Activated T-helper 2 cell treated with anti-CD3 and anti-CD28 coated beads, Interferon-gamma antibody, Interleukin-2, Interleukin-4, amounts not matched to agents 10 μg/mL and 5 μg/mL and 100 μg/mL, durations not matched to agents 14 hours and 24 hours and 36 hours (primary cell): ENCODE measurements at places on chromosomes 13 and 19.
A peak's percentile ranks its signal among the peaks of the same experiment; 100 is the strongest.

DNA sequence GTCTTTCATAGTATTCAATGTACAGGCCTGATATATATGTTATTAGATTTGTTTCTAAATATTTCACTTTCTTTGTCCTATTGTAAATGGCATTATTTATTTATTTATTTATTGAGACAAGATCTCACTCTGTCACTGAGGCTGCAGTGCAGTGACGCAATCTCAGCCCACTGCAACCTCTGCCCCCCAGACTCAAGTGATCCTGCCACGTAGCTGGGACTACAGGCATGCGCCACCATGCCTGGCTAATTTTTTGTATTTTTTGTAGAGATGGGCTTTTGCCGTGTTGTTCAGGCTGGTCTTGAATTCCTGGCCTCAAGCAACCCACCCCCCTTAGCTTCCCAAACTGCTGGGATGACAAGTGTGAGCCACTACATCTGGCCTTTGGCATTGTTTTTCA is 5.4 kb upstream of the GAS6 start:
- no peak for DNase-seq
- no peaks in the 10 kb centered on the region for H3K36me3 ChIP-seq
- H3K27me3 ChIP-seq, result peaks cover 47% of the 10 kb centered on the region
- H3K27ac ChIP-seq, result no peak overlapping the region
- no peak overlapping the region for H3K4me3 ChIP-seq
- peaks cover 2% of the 10 kb centered on the region for H3K4me1 ChIP-seq

- H3K27me3 ChIP-seq, result peaks cover 20% of the 10 kb centered on the region
- DNase-seq, result no peak
- H3K27ac ChIP-seq, result no peak overlapping the region
- H3K4me3 ChIP-seq, result no peak overlapping the region
- H3K36me3 ChIP-seq, result no peaks in the 10 kb centered on the region
Measured at GRCh38 chr13:110225609-110226574, 81.1 kb downstream of the COL4A1 start.

DNA sequence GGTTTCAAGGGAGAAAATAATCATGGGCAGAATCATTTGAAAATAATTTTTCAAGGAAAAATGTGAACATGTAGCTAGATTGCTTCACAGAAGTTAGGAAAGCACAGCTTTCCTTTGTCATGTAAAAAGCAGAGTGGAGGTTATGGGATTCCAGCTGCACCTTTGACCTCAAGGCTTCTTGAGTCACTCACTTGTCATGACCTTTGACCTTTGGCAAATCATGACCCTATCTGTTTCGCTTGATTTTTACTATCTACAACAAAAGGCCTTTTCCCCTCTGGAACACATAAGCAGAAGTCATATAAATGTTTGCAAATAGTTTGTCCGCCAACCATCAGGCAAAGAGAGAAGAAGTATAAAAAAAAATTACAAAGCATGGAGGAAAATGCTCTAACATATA is 210.7 kb upstream of the MIR17HG start:
- DNase-seq, result no peak
- no peaks in the 10 kb centered on the region for H3K27me3 ChIP-seq
- H3K36me3 ChIP-seq, result no peaks in the 10 kb centered on the region
- no peak overlapping the region for H3K4me3 ChIP-seq
- H3K4me1 ChIP-seq, result no peaks in the 10 kb centered on the region

GRCh38 chr19:30083125-30083681 is 141.2 kb downstream of the URI1 start:
- no peak overlapping the region for H3K27ac ChIP-seq
- no peaks in the 10 kb centered on the region for H3K36me3 ChIP-seq
- H3K27me3 ChIP-seq, result peaks cover 6% of the 10 kb centered on the region
- no peak for DNase-seq
- no peak overlapping the region for H3K4me3 ChIP-seq

DNA sequence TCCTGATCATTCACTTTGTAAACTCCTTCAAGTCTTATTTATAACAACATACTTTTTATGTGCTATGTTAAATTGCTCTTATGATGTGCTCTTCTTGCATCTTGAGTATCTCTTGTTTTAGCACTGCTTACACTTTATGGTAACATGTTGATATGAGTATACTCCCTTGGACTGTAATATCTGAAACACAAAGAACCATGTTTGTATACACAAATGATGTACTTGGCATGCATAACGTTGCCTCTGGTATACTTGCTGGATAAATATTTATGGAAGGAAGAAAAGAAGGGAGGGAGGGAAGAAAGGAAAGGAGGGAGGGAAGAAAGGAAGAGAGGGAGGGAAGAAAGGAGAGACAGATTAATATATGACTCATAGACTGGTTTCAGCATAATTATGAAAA is 333.2 kb downstream of the PCDH9 start:
- H3K36me3 ChIP-seq, result no peaks in the 10 kb centered on the region
- no peaks in the 10 kb centered on the region for H3K4me1 ChIP-seq
- H3K4me3 ChIP-seq, result no peak overlapping the region
- H3K27me3 ChIP-seq, result no peaks in the 10 kb centered on the region
- no peak overlapping the region for H3K27ac ChIP-seq

GRCh38 chr19:49133621-49134454 is 14.5 kb downstream of the PPFIA3 start:
- no peaks in the 10 kb centered on the region for H3K27me3 ChIP-seq
- peaks cover 12% of the 10 kb centered on the region for H3K4me1 ChIP-seq
- DNase-seq, result peak; percentile 49
- H3K27ac ChIP-seq, result no peak overlapping the region
- no peaks in the 10 kb centered on the region for H3K36me3 ChIP-seq
- H3K4me3 ChIP-seq, result peak overlapping the region; percentile 77

DNA sequence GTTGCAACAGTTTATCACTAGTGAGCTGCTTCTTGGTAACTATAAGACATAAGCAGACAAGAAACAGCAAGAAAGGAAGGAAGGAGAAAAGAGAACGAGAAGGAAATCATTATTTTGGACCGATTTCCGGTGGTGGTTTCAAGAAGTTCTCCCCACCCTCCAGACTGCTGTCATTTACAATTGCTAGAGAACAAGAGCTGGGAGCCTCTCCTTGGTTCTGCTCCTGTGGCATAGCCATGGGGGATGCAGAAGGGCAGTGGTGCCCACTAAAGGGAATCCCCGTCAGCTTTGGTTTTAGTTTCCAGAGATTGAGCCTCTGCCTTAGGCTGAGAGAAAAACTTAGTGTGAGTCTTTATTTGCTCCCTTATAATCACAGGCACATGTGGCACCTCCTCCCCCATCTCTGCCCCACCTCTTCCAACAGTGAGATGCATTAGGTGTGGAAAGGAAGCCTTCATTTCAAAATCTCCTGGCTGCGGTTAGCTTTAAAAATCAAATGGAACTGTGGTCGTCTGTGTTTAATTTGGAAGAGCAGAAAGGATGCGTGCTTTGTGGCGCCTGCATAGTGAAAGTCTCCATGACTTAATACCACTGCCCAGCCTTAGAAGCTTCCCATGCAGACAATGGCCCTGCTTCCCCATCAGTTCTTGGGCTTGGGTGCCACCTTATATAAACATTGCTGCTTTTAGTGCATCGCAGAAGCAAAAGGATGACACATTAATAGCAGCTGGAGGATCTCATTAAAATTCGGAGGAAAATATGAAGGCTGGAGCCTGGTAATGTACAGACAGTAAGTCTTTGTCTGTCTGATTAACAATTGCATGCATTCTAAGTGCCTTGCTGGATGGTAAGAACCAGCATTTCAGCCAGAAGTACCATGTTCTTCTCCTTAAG is 25.0 kb downstream of the LRCH1 start:
- peaks cover 53% of the 10 kb centered on the region for H3K4me1 ChIP-seq
- H3K27me3 ChIP-seq, result no peaks in the 10 kb centered on the region
- H3K4me3 ChIP-seq, result no peak overlapping the region
- peaks cover 11% of the 10 kb centered on the region for H3K36me3 ChIP-seq
- no peak for DNase-seq
- H3K27ac ChIP-seq, result peak overlapping the region; percentile 10

DNA sequence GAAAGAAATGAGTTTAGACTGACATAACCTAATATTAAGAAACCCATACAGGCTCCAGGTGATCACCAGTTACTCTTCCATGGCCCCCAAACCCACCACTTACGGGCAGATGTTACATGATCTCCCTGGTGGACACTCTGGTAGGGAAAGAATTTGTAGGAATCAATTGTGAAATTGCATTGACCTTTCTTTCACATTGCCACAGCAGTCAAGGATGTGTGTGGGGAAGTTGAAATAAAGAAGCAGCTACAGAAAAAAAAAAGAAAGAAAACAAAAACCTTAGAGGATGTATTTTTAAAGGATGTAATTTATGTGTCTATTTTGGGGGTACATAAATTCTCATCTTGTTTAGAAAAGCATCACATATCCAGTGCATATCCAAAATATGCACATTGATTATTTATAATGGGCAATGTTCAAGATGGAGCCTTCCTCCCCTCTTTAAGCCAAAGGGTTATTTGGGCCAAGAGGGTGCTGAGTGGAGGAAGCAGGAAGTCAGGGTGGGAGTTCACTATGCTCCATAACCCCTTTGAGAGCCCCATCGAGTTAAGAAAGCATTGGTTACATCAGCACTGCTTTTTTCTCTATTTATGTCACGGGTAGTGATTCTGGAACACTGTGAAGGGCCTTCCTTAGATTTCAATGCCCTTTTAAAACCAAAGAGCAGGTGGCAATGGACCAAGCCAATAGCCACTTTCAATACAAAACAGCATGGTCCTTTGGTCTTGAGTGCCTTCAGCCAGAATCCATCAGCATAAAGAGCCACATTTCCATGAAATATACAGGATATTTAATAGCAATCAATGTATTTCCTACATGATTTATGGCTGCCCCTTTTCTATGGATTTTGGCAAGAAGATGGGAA is 169.6 kb downstream of the LACC1 start:
- H3K4me1 ChIP-seq, result no peaks in the 10 kb centered on the region
- H3K27me3 ChIP-seq, result peaks cover 19% of the 10 kb centered on the region
- no peaks in the 10 kb centered on the region for H3K36me3 ChIP-seq
- no peak for DNase-seq
- H3K4me3 ChIP-seq, result no peak overlapping the region

GRCh38 chr19:19160461-19161035 is 9.5 kb downstream of the MEF2B start:
- H3K27ac ChIP-seq, result no peak overlapping the region
- DNase-seq, result no peak
- no peaks in the 10 kb centered on the region for H3K4me1 ChIP-seq
- no peaks in the 10 kb centered on the region for H3K36me3 ChIP-seq

DNA sequence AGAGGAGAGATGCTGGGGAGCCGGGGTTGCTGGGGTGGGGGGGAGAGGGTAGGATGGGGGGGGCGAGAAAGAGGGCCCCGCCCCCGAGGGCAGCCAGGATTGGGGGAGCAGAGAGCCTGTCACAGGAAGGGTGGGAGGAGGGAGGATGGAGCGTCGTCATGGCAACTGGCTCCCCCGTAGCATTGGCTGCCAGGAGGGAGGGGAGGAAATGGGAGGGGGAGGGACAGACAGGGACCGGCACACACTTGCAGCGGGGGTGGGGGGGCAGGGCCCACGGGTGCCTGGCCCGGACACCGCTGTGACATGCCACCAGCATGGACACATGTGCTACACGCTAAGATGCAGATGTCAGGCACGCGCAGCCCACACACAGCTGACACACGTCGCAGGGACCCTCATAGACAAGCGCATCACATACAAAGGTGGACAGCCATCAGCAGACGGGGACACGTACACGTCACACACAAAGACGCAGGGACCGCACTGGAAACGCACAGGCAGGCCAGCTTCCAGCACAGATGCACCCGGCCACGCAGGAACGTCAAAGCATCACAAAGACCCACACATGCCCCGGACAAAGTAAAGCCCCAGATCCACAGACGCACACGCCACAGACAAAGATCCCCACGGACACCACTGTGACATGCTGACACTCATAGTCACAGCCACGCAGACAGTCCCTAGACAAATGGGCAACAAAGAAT is at the start of gene LMTK3:
Gene LMTK3, minus strand, starts transcription at position 36 of the 704 bp plus-strand sequence. CDS start 259 bp downstream, outside the sequence.
- DNase-seq, result peak; percentile 71
- no peaks in the 10 kb centered on the region for H3K27me3 ChIP-seq
- no peak within 1 kb of the TSS for H3K27ac ChIP-seq
- no peaks in the 10 kb centered on the region for H3K36me3 ChIP-seq

DNA sequence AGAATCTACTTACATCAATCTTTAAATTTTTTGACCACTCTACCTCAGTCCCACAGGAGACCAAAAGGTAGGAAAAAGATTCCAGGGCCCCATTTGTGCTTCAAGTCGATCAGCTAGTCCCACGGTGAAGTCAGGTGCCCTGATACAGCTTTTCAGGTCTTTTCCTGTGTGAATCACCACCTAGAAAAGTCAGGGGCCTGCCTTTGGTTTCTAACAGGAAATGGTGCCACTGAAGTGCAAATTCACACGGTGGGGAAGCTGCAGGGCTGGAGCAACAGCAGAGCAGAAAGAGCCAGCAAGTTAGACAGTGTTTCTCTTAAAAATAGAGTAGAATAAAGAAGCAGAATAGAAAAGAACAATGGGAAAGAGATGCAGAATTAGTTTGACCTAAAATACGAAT is 107.5 kb downstream of the KLF12 start:
- DNase-seq, result peak; percentile 44
- H3K27me3 ChIP-seq, result no peaks in the 10 kb centered on the region
- H3K4me3 ChIP-seq, result peak overlapping the region; percentile 48

GRCh38 chr19:23587546-23587945 is 99.5 kb downstream of the ZNF675 start:
- H3K36me3 ChIP-seq, result peaks cover 4% of the 10 kb centered on the region
- no peak for DNase-seq
- H3K4me1 ChIP-seq, result no peaks in the 10 kb centered on the region

GRCh38 chr19:35142606-35143230 is 337 bp upstream of the FXYD7 start:
- H3K36me3 ChIP-seq, result no peaks in the 10 kb centered on the region
- peaks cover 21% of the 10 kb centered on the region for H3K4me1 ChIP-seq
- no peak overlapping the region for H3K4me3 ChIP-seq
- H3K27me3 ChIP-seq, result peaks cover 26% of the 10 kb centered on the region
- no peak overlapping the region for H3K27ac ChIP-seq
- peak; percentile 56 for DNase-seq

DNA sequence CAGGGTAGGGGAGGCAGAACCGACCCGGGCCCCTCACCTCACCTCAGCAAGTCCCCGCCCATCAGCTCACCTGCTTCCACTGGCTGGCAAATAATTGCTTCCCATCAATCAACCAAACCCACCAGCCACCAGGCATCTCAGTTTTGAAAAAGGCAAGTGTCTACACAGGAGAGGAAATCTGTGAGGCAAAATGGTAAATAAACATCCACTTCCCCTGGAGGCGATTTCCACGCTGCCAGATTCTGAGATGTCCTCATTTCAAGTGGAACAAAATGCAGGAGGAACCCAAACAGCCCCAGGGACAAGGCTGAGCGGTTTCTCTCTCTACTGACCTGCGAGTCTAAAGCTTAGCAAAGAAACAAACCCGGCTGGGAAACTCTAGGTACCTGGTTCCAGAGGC is 117.5 kb downstream of the CRYL1 start:
- peaks cover 27% of the 10 kb centered on the region for H3K4me1 ChIP-seq
- no peak for DNase-seq
- H3K27ac ChIP-seq, result no peak overlapping the region

GRCh38 chr13:75295201-75295600 is 186.8 kb downstream of the TBC1D4 start:
- no peak overlapping the region for H3K27ac ChIP-seq
- no peak overlapping the region for H3K4me3 ChIP-seq
- H3K4me1 ChIP-seq, result peaks cover 46% of the 10 kb centered on the region
- H3K36me3 ChIP-seq, result peaks cover 70% of the 10 kb centered on the region

GRCh38 chr19:52336791-52337381 is 843 bp downstream of the ZNF610 start:
- H3K27ac ChIP-seq, result peak overlapping the region; percentile 92
- H3K4me1 ChIP-seq, result peaks cover 8% of the 10 kb centered on the region
- peak overlapping the region; percentile 91 for H3K4me3 ChIP-seq

- H3K27ac ChIP-seq, result no peak overlapping the region
- H3K4me3 ChIP-seq, result no peak overlapping the region
- no peaks in the 10 kb centered on the region for H3K27me3 ChIP-seq
- DNase-seq, result no peak
- H3K4me1 ChIP-seq, result peaks cover 9% of the 10 kb centered on the region
- H3K36me3 ChIP-seq, result peaks cover 16% of the 10 kb centered on the region
Measured at GRCh38 chr13:77040076-77040475, 13.1 kb upstream of the FBXL3 start.
